ENCODE measurements at places on chromosomes 2 and 18. TPM values are rescaled to one million over a fixed set of nuclear protein-coding genes. Genes with fewer than 3 reads are reported as not detected.

PLGLB2 gene
- 1.3 TPM for total RNA-seq

ERMN gene
- total RNA-seq, result not detected

TMX3 gene
- total RNA-seq, result 115 TPM

ALPP gene
- total RNA-seq, result not detected

TFCP2L1 gene
- total RNA-seq, result under 0.01 TPM

ACVR1C gene
- total RNA-seq, result not detected

CTAGE1 gene
- 0.09 TPM for total RNA-seq

PROKR1 gene
- not detected for total RNA-seq

RASGRP3 gene
- 8.4 TPM for total RNA-seq

SH2D6 gene
- 0.28 TPM for total RNA-seq

REG3G gene
- not detected for total RNA-seq

GFPT1 gene
- 35.2 TPM for total RNA-seq

GLI2 gene
- total RNA-seq, result 0.38 TPM
